ENCODE measurements at places on chromosomes 2 and 18.

- DNase-seq: no peak
Measured at GRCh38 chr2:199144546-199144945, 313.2 kb downstream of the SATB2 start.

DNA sequence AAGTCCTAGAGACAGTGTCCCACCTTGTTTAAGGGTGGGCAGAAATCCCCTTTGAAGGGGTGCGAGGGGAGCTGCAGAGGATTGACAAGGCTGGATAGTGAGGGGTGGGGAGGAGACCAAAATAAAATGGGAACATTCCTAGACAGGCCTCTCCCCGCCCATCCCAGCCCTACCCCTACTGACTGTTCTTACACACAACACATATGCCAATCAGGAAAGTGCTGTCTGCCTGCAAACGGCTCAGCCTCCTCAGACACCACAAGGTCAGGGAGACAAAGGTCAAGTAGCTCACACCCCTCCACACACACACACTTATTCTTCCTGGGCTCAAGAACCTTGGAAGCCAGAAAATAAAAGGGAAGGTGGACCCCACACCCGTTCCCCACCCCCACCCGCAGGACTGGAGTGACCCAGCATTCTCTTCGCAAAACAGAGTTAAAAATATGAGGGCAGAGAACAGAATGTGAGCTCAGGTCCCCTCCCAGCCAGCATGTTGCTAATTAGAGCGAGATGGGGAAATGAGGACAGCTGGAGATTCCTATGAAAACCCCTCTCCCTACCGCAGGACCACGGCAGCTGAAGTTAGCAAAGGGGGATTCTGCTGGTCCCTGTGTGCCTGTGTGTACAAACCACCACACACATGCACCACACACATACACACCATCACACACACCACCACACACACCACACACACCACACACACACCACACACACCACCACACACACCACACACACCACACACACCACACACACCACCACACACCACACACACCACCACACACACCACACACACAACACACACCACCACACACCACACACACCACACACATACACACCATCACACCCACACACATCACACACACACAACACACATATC is 197.8 kb downstream of the TNS1 start:
- DNase-seq: no peak

- DNase-seq: no peak
Measured at GRCh38 chr2:45930396-45930792, 278.9 kb downstream of the PRKCE start.

- no peak for DNase-seq
Measured at GRCh38 chr2:41859615-41860514, 188.0 kb upstream of the PKDCC start.

DNA sequence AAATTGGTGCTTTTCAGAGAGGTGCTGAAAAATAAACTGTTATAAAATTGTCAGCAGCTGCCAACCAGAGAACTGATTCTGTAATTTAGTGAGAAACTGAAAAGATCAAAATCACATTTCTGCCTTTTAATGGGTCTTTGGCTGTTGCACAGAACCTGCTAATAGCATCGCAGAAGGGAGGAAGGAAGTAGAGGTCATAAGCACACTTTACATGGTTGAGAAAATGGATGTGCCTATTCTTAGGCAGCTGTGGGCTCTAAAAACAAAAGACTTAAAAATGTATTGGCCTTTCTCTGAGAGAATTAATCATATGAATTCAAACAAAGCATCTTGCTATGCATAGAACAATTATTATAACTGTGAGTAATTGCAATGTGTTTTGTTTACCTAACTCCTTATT is 1186.9 kb downstream of the DSC3 start:
- DNase-seq: no peak

DNA sequence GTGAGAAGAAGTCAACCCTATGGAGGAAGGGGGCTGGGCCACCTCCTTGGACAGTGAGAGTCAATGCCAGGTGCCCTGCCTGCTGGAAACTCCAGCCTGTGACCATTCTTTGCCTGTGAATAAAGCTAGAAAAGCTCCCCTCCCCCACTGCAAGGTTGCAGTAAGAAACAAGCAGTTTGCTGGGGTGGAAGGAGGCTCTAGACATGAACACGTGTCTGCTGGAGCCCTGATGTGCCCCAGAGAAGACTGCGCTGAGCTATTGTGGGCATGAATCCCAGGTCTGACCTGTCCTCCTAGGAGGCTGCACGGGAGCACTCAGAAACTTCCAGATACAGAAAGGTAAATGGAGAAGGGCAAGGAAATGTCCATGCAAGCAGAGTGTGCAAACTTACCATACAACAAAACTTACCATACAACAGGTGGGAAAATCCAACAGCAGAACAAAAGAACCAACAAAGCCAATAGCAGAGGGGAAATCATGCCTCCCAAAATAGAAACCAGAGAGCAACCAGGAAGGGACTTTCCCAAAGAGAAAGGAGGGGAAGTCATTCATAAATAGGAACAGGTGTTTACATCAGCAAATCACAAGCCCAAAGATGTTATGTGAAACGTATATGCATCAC is 278.7 kb downstream of the BCL2 start:
- DNase-seq: no peak
